ENCODE measurements at places on chromosomes 13 and 19.

DNA sequence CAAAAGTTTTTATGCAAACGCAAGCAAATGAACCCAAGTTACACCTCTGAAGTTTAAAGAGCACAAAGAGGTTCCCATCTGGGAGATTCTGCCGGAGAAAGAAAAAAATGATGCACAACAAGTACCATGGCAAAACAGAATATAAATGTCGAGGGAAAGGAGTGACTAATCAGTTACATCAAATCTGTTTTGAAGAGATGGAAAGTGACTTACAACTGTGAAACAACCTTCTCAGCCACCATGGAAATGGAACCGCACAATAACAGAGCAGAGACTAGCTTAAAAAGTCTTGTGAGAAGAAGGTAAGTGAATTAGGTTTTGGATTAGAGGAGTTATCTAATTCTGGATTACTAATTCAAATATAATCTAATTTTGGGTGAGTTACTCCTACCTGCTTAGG lies 2.4 kb downstream of the HSPH1 start:
- DNase-seq, result no peak

- no peak for DNase-seq
Observed at GRCh38 chr19:10968527-10969135, 7.8 kb downstream of the SMARCA4 start.

- no peak for DNase-seq
Observed at GRCh38 chr13:43961909-43962308, 82.2 kb downstream of the LACC1 start.

DNA sequence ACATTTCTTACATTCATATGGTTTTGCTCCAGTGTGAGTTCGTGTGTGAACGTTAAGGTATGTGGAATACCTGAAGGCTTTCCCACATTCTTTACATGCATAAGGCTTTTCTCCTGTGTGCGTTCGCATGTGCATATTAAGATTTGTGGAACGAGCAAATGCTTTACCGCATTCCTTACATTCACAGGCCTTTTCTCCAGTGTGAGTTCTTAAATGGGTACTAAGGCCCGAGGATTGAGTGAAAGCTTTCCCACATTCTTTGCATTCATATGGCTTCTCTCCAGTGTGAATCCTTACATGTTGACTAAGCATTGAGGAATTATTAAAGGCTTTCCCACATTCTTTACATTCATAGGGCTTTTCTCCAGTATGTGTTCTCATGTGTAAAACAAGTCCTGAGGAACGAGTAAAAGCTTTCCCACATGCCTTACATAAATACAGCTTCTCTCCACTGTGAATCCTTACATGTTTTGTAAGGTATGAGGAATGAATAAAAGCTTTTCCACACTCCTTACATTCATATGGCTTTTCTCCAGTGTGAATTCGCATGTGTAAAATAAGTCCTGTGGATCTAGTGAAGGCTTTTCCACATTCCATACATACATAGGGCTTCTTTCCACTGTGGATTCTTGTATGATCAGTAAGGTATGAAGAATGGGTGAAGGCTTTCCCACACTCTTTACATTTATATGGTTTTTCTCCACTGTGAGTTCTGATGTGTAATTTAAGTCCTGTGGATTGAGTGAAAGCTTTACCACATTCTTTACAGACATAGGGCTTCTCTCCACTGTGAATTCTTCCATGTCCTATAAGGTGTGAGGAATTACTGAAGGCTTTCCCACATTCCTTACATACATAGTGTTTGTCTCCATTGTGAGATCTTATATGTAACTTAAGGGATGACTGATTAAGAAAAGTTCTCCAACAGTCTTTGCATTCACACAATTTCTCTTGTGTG lies 10.7 kb downstream of the ZNF846 start:
- DNase-seq, result peak; percentile 9

DNA sequence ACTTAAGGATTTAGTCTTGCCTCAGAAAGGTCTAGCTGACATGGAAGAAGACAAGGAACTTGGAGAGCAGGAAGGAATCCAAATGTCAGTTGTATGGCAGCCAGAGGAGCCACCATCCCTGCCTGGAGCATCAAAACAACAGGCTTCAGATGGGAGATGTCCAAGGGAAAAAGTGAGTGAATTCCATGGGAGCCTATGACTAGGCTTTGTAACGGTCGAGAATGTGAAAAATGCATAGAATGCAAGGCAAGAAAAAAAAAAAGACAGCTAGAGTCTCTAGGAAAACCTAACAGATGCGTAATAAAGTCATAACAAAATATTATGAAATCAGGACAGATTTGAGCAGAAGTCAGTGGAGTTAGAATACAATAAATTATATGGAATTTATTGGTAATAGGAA lies 183.7 kb upstream of the LSM14A start:
- DNase-seq, result peak; percentile 70

- DNase-seq, result no peak
Observed at GRCh38 chr19:39299832-39300231, 3.6 kb downstream of the IFNL1 start.

DNA sequence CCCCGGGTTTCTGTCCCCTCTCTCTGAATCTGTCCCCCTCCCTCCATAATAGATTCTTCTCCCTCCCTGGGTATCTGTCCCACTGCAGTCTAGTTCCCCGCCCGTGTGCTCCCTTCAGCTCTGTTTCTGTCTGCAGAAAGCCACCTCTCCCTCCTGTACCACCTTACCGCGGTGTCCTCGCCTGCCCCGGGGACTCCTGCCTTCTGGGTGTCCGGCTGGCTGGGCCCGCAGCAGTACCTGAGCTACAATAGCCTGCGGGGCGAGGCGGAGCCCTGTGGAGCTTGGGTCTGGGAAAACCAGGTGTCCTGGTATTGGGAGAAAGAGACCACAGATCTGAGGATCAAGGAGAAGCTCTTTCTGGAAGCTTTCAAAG lies 1.3 kb downstream of the FCGRT start:
- DNase-seq, result no peak

DNA sequence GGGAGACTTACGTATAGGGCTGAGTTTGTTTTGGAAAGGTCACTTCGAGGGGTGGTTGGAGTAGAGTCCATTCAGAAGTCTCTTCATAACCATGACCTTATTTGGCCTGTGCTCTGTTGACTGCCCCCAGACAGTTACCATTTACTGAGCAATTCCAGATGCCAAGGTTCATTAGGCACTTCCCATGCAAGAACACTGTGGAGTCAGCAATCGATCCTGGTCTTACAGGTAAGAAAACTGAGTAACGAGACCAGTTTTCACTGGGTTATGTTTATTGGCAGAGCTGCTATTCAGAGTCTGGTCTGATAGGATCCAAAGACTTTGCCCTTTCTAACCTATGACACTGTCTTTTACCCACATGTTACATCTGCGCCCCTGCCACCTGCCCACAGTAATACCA lies 134.7 kb downstream of the MTUS2 start:
- DNase-seq, result no peak

DNA sequence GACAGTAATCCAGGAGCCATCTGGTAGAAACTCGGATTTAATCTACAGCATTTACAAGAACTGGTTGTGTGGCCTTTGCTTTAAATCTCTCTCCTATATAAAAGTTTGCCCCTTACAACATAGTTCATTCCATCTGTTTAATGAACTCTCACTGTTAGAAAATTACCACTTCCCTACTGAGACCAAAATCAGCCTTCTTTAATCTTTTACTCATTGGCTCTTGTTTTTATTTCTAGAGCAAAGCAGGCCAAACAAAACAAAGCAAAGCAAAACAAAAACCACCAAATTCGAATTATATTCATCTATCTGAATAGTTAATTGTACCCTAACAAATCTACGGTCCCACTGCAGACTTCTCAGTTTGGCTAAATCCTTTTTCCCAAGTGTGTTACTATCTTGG lies 127.0 kb downstream of the UGGT2 start:
- DNase-seq, result no peak

DNA sequence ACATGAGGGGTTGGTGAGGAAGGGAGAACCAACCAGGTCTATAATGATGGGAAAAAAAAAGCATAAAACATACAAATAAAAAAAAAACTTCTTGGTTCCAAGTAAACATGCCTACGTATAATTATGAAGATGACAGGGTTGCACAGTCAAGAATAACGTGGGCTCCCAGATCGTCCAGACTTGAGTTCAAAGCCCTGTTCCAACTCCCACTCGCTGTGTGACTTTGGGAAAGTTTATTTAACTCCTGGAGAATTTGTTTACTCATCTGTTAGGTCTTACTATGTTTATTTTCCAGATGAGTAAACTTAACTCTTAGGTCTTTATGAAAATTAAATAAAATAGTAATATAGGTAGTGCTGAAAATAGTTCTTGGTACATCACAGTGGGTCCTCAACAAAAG lies 13.8 kb downstream of the STARD13 start:
- DNase-seq, result no peak

GRCh38 chr13:72379581-72379980 lies 347.8 kb downstream of the MZT1 start:
- peak; percentile 6 for DNase-seq

DNA sequence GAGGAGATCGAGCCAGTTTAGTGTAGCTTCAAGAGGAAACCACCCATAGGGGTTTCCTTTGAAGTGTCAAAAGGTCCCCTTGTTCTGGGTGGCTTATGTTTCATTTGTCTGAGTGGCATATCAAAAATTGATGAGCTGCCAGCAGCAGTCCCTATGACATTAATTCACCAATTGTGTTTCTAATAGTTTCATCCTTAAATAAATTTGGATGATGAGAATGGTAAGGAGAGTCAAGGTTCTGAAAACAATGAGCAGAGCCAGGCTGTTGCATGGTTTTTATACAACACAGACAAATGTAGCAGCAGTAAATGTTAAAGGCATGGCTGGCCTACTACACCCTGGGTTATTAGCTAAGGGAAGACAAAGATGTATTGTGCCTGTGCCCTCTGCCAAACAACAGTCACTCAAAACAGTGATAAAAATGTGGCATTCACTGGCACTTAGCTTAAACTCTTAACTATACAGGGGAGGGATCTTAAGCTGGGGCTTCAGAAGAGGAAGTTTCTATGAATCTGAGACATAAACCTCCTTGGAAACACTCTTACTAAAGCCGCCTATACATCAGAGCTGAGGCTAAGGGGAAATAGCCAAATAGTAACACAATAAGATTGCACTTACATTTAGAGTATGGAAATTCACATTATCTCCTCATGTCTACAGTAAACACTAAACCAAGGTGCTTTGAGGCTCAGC lies 200.5 kb downstream of the POU4F1 start:
- DNase-seq, result no peak

GRCh38 chr13:43316946-43317353 lies 293.6 kb downstream of the DNAJC15 start:
- peak; percentile 73 for DNase-seq

DNA sequence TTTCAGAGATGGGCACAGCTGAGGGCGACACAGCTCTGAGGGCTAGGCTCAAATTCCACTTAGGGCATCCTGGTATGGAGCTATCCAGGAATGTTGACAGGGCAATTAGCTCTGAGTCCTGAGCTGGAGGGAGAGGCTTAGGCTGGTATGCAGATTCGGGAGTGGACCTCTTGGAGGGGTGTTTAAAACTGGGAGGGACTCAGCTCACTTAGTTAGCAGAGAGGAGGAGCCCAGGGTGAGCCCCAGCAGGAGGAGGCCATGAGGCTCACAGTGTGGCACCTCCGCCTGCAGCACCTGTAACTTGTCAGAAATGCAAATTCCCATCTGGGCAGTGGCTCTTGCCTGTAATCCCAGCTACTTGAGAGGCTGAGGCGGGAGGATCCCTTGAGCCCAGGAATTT lies 10.2 kb upstream of the NOP53 start:
- no peak for DNase-seq

DNA sequence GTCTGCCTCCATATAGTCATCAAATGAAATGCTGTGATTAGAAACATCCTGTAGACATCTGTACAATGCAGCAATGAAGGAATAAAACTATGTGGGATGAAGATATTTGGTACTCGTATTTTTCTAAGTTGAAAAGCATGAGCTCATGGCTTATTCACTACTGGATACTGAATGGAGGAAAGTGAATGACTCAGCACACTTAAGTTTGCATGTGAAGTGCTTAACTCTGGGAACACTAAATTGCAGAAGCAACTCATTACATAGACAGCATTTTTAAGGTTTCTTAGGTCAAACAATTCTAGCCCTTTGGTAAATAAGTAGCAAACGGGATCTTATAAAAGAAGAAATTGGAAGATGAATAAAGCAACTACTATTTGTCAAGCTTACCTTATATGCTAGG lies 429.0 kb upstream of the MIR17HG start:
- DNase-seq, result no peak

GRCh38 chr13:46468570-46469463 lies 81.8 kb upstream of the RUBCNL start:
- peak; percentile 53 for DNase-seq

DNA sequence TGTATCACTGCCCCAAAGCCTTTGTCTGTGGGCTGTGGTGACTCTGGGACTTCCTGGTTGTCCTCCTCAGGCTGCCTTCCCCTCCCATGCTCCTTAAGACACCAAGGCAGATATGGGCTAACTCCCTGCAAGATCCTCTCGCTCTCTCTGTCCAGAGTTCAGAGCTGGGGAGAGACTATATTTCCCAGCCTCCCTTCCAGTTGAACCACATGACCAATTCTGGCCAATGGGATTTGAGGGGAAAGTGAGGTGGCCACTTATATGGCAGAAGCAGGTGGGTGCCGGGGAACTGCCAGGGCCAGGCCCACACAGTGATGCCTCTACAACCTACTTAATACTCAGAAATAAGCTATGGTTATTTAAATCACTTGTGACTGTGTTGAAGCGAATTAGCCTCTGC lies 16.2 kb upstream of the ANGPTL8 start:
- DNase-seq, result no peak

- DNase-seq, result peak; percentile 93
Observed at GRCh38 chr19:53394974-53395839, at the start of gene ZNF765. TSS of gene ZNF765 (plus strand) at chr19:53395149. CDS start at chr19:53398016, 2,867 bp downstream.

GRCh38 chr13:91534996-91535395 lies 136.6 kb downstream of the GPC5 start:
- DNase-seq, result no peak

DNA sequence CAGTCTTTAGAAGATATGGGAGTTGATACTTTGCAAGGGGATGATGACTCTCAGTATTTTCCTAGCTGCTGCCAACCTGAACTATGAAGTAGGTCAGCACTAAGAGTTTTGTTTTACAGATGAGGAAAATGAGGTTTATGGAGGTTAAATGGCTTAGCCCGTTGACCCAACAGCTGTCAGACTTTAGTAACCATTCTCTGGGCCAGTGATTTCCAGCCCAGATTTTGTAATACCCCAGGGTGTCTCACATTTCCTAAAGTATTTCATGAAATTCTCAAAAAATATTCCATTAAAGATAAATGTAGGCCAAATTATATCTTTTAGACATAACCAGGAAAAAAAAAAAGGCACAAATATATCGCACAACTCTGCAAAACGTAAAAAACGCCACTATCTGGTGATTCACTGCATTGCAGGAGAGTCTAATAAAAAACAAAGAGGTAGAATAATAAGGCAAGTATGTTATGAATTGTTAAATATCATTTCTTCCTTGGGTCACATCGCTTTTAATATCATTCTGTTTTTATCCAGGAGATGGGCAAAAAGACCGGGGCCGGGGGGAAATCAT lies 112.5 kb downstream of the DACH1 start:
- DNase-seq, result no peak

All from EL (cell line).